Nephron progenitor cell (in vitro differentiated cells): ENCODE measurements at places on chromosomes 3 and 15.

GRCh38 chr15:93820566-93820965 lies 410.8 kb upstream of the MCTP2 start:
- H3K36me3 ChIP-seq, result no peaks in the 10 kb centered on the region
- H3K4me1 ChIP-seq, result no peaks in the 10 kb centered on the region
- no peak for DNase-seq
- H3K27me3 ChIP-seq, result peaks cover 3% of the 10 kb centered on the region
- no peak overlapping the region for H3K4me3 ChIP-seq

DNA sequence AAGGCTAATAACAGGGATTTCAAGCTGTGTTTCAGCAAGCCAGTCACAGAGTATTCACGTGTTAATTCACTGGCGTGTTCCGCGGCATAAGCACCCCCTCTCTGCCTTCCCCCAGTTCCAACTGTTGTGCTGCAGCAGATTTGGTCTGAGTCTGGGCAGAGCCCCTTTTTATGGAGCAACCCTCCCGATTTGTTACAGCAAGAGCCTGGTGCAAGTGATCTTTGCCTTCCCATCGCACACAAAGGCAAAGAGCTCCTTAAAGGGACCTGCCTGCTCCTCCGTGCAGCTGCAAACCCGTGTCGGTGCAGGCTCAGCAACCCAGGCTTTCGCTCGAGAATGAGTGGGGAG lies 170.5 kb downstream of the KCNAB1 start:
- no peaks in the 10 kb centered on the region for H3K36me3 ChIP-seq
- no peak for DNase-seq
- peaks cover 76% of the 10 kb centered on the region for H3K27me3 ChIP-seq
- no peak overlapping the region for H3K27ac ChIP-seq
- H3K4me1 ChIP-seq, result peaks cover 18% of the 10 kb centered on the region
- peak overlapping the region; percentile 75 for H3K4me3 ChIP-seq

GRCh38 chr3:111870620-111871019 lies 11.6 kb downstream of the PHLDB2 start:
- H3K27me3 ChIP-seq, result no peaks in the 10 kb centered on the region
- H3K4me1 ChIP-seq, result peaks cover 80% of the 10 kb centered on the region
- no peaks in the 10 kb centered on the region for H3K36me3 ChIP-seq
- no peak overlapping the region for H3K4me3 ChIP-seq
- no peak overlapping the region for H3K27ac ChIP-seq

GRCh38 chr15:41585127-41586047 lies 26.4 kb downstream of the TYRO3 start:
- H3K4me1 ChIP-seq, result peaks cover 20% of the 10 kb centered on the region
- DNase-seq, result peak; percentile 42
- H3K36me3 ChIP-seq, result no peaks in the 10 kb centered on the region
- peaks cover 13% of the 10 kb centered on the region for H3K27me3 ChIP-seq
- peak overlapping the region; percentile 77 for H3K4me3 ChIP-seq
- no peak overlapping the region for H3K27ac ChIP-seq

- no peak overlapping the region for H3K4me3 ChIP-seq
- H3K4me1 ChIP-seq, result no peaks in the 10 kb centered on the region
- no peaks in the 10 kb centered on the region for H3K27me3 ChIP-seq
- no peaks in the 10 kb centered on the region for H3K36me3 ChIP-seq
These were observed 78.4 kb downstream of the PLSCR2 start for GRCh38 chr3:146390957-146391356.

GRCh38 chr3:188361888-188362287 lies 207.9 kb downstream of the LPP start:
- no peak for DNase-seq
- peaks cover 4% of the 10 kb centered on the region for H3K36me3 ChIP-seq
- H3K4me3 ChIP-seq, result no peak overlapping the region

DNA sequence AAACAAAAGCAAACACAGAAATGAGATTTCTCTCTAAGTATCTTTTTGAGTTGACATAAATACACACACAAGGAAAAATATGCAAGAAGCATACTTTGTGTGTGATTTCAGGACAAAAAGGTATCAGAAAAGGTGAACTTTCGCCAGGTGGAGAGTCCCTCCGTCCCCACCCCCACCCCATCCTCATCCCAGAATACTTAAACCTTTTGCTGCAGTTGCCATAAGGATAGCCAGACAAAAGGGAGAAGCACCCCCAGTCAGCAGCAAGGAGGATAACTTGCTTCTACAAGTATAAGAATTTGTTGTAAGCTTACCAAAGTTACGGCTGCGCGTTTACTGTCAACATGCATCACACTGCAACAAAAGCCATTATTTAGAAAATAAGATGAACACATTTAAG lies 10.3 kb downstream of the FOXP1 start:
- H3K27ac ChIP-seq, result no peak overlapping the region
- peaks cover 32% of the 10 kb centered on the region for H3K4me1 ChIP-seq
- DNase-seq, result no peak
- H3K4me3 ChIP-seq, result no peak overlapping the region
- peaks cover 38% of the 10 kb centered on the region for H3K36me3 ChIP-seq

DNA sequence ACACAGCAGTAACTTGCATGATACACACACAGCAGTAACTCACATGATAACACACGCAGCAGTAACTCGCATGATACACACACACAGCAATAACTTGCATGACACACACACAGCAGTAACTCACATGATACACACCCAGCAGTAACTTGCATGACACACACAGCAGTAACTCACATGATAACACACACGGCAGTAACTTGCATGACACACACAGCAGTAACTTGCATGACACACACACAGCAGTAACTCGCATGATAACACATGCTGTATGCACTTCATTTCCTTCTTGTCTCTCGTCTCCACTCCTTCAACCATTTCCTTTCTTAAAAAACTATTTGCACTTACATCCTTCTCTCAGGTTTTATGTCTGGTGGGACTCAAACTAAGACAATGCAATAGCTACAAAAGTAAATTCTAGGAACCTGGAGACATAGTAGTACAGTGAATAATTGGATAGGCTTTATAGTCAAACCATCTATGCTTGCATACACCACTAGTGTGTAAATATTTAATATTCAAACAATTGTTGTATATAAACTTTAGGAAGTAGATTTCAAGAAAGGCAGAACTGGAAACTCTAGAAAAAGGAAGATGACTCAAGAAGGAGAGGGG lies 130.8 kb downstream of the UACA start:
- peaks cover 20% of the 10 kb centered on the region for H3K27me3 ChIP-seq
- H3K4me1 ChIP-seq, result peaks cover 27% of the 10 kb centered on the region
- H3K4me3 ChIP-seq, result no peak overlapping the region
- DNase-seq, result no peak
- H3K36me3 ChIP-seq, result no peaks in the 10 kb centered on the region

GRCh38 chr3:105996781-105997180 lies 128.0 kb upstream of the CBLB start:
- no peak overlapping the region for H3K4me3 ChIP-seq
- H3K27me3 ChIP-seq, result no peaks in the 10 kb centered on the region
- no peak for DNase-seq
- no peaks in the 10 kb centered on the region for H3K4me1 ChIP-seq

DNA sequence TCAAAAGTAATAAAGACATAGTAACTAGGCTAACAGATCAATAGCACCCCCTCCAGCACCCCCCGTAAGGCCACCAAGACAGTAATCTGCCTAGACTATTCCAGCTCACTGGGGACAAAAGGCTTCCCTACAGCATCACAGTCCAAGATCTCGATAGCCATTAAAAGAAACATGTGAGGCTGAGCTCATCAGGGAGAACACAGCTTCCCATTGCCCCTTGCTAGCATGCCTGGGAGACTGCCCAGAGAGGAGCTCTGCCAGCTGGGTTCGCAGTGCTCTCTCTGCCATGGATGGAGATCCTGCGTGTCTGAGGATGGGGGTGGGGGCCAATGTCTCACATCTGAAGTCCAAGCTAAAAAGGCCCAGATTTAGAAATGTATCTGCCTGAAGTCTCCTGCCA lies 17.8 kb downstream of the LRIG1 start:
- no peak overlapping the region for H3K27ac ChIP-seq
- no peak for DNase-seq
- H3K4me3 ChIP-seq, result no peak overlapping the region
- no peaks in the 10 kb centered on the region for H3K36me3 ChIP-seq

DNA sequence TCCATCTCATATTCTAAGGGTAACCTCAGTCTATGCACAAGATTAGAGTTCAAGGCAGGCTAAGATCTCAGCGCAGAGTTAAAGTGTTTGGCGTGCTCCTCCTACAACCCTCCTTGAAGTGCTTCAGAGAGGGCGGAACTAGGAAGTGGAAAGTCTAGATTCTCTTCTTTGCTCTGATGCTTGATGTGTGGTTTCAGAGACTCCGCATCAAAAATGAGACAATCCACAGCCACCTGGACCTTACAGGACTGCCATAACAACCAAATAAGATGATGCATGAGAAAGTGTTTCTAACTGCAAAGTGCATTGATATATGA lies 161.3 kb upstream of the ATP11B start:
- peaks cover 7% of the 10 kb centered on the region for H3K27me3 ChIP-seq
- no peak for DNase-seq
- no peak overlapping the region for H3K4me3 ChIP-seq
- H3K36me3 ChIP-seq, result no peaks in the 10 kb centered on the region
- no peaks in the 10 kb centered on the region for H3K4me1 ChIP-seq
